Airway epithelial cell (primary cell): ENCODE measurements at places on chromosomes 1 and 21. TPM values are rescaled to one million over a fixed set of nuclear protein-coding genes. Genes with fewer than 3 reads are reported as not detected.

The DMBX1 gene
- not detected in 2 replicates for total RNA-seq

The PROK1 gene
- not detected in 2 replicates for total RNA-seq

The ICOSLG gene
- 0.98 and 1.3 TPM in 2 replicates for total RNA-seq

The PODN gene
- not detected in 2 replicates for total RNA-seq

The CAMTA1 gene
- total RNA-seq = 50.7 and 63.9 TPM in 2 replicates

The PCNX2 gene
- 12.2 and 13.1 TPM in 2 replicates for total RNA-seq

The EXOSC10 gene
- 39.2 and 51.6 TPM in 2 replicates for total RNA-seq

The KLF17 gene
- total RNA-seq = not detected in 2 replicates

The CNKSR1 gene
- 16.8 and 31.6 TPM in 2 replicates for total RNA-seq

The ANGPTL7 gene
- not detected in 2 replicates for total RNA-seq

The KCNA2 gene
- total RNA-seq = not detected in 2 replicates

The TCHH gene
- under 0.01 TPM in 1 of 2 replicates, not detected in the other for total RNA-seq

The ATP1A2 gene
- total RNA-seq = not detected in 2 replicates

The SLC5A9 gene
- total RNA-seq = not detected in 2 replicates

The CELA3B gene
- total RNA-seq = not detected in 2 replicates

The SPRR2A gene
- 8.3 and 8.4 TPM in 2 replicates for total RNA-seq

The AIDA gene
- 22.7 and 29.6 TPM in 2 replicates for total RNA-seq

The KRTAP19-3 gene
- not detected in 2 replicates for total RNA-seq

The SPRR2G gene
- not detected in 2 replicates for total RNA-seq

The PCP4 gene
- total RNA-seq = not detected in 2 replicates

The PRAMEF11 gene
- not detected in 2 replicates for total RNA-seq
